Sigmoid colon (tissue), 7 donors: ENCODE measurements at places on chromosomes 13 and 19. TPM values are rescaled to one million over a fixed set of nuclear protein-coding genes. Genes with fewer than 3 reads are reported as not detected.
A peak's percentile ranks its signal among the peaks of the same experiment; 100 is the strongest.

The TNPO2 gene
- 66.0 TPM for total RNA-seq

The CBARP gene
- not detected for total RNA-seq

The RNF225 gene
- total RNA-seq, result not detected

The ARL11 gene
- 1.1 TPM for total RNA-seq

The ZNF790 gene
- 13.3 TPM for total RNA-seq

The CD37 gene
- total RNA-seq, result 5.8 TPM

The CLEC17A gene
- not detected for total RNA-seq

- no peak for DNase-seq
Observed at GRCh38 chr13:34254366-34254765, 436.4 kb downstream of the RFC3 start.

DNA sequence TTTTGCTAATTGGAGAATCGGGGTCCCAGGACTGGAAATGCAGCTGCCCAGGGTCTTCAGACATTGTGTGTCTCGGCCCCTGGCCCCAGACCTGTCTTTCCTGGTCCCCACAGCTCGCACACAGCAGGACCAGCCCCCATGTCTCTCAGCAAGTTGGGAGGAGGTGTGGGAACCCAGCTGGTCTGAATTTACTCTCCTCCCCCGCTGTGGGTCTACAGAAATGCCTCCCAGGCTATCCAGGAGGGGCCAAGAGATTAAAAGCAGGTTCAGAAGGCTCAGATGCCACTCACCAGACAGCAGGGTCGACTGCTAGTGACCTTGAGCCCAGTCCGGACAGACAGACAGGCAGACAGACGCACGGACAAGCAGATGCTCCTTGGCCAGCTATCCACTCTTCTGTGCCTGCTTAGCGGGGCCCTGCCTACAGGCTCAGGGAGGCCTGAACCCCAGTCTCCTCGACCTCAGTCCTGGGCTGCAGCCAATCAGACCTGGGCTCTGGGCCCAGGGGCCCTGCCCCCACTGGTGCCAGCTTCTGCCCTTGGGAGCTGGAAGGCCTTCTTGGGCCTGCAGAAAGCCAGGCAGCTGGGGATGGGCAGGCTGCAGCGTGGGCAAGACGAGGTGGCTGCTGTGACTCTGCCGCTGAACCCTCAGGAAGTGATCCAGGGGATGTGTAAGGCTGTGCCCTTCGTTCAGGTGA is at the start of gene DAND5:
Gene DAND5 (plus strand): TSS at position 285 of the 697 bp plus-strand sequence. CDS start 85 bp downstream, at position 370.
- peak; percentile 89 for DNase-seq

GRCh38 chr13:108044954-108045353 is 170.4 kb downstream of the LIG4 start:
- no peak for DNase-seq

DNA sequence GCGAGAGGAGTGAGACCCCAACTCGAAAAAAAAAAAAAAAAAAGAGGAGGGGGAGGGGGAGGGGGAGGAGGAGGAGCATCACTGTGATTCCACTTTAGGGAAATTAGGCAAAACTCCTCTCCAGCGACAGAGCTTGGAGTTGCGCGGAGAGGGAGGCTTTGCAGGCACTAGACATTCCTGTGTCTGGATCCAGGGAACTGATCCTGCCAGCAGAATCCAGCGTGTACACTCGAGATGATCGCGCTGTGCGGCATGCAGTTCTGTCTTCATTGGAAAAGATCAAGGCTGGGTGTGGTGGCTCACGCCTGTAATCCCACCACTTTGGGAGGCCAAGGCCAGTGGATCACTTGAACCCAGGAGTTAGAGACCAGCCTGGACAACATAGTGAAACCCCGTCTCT is 29.6 kb upstream of the KLF2 start:
- no peak for DNase-seq

DNA sequence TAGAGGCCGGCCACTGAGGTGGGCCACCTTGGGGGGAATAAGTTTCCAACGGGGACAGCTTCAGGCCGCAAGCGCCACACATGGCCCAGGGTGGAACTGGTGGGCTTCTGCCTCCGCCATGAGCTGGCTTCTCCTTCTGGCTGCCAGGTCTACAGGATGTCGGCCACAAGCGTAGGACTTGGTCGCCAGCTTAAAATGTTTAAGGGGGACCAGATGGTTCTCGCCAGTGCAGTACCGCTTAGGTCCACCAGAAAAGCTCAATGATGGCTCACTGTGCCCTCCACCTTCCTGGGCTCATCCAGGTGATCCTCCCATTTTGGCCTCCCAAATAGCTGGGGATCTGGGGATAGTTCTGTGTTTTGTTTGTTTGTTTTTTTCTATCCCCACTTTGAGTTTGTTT is 38.7 kb upstream of the ZNF254 start:
- no peak for DNase-seq

GRCh38 chr13:98133946-98134345 is 8.9 kb upstream of the FARP1 start:
- no peak for DNase-seq

DNA sequence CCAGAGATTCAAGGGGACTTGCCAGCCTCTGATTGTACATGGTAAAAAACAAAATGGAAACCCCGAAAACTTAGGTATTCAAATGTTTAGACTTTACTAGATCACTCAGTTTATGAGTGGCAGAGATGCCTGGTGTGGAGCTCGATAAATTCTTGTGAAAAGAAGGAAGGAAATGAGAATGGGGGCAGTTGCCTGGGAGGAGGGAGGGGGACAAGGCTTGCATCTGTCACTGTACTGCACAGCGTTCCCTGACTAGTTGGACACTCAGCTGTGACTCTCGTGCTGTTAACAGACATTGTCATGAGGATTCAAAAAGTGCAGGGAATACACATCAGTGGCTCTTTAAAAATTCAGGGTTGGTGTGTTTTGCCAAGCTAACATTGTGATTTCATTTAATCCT is 232.9 kb downstream of the ZIC5 start:
- DNase-seq, result no peak

DNA sequence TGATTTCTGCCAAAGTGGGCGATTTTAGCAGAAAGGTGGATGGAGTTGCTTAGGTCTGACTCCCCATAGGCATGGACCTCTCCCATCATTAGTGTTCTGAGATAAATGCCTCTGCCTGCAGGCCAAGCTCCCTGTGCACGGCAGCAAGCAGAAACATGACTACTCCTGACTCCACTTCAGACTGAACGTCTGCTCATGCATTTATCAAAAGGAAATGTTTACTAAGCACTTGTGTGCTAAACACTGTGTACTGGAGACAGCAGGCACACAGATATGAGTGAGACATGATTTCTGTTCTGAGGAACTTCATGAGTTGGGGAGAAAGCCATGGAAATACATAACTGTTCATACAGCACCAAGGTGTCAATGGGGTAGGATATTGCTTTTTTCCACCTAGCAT is 149.6 kb downstream of the MIPEP start:
- DNase-seq, result no peak

DNA sequence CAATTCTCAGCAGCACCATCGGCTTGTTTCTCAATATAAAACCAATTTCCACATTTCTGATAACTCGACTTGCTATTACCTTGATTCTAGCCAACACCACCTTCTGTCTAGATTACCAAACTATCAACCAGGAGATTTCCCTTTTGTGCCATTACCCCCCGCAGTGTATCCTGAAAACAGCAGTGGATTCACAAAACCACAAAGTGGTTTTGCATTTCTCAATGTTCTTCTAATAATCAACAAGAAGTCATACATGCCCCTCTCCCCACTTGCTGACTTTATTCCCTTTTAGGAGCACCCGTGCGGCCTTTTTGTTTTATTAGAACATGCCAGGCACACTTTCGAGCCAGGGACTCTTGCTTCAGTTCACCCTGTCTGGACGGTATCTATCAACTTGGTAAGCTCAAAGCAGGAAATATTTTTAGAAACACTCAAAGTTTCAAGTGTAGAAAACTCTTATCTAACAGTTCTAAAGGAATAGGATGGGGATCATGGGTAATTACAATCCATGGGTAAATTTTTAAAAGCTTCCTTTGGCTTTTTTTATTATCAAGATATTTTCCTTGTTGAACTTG is 967.4 kb downstream of the EFNB2 start:
- DNase-seq, result no peak

GRCh38 chr13:73462241-73462640 is 403.4 kb downstream of the KLF5 start:
- DNase-seq, result no peak
